Activated CD8-positive, alpha-beta memory T cell treated with anti-CD3 and anti-CD28 coated beads for 36 hours (primary cell): ENCODE measurements at places on chromosomes 3 and 15. TPM values are rescaled to one million over a fixed set of nuclear protein-coding genes. Genes with fewer than 3 reads are reported as not detected.

CDCP1 gene
- 2.1 TPM for total RNA-seq

AGTR1 gene
- total RNA-seq, result not detected

ATG7 gene
- 28.5 TPM for total RNA-seq

USP13 gene
- 13.8 TPM for total RNA-seq

SH3GL3 gene
- not detected for total RNA-seq

HES1 gene
- not detected for total RNA-seq

VWA5B2 gene
- not detected for total RNA-seq

SOX14 gene
- total RNA-seq, result not detected

COL8A1 gene
- not detected for total RNA-seq

DAZL gene
- 0.08 TPM for total RNA-seq

FEZF2 gene
- not detected for total RNA-seq

CACNA2D3 gene
- not detected for total RNA-seq

IGSF10 gene
- not detected for total RNA-seq

TRAT1 gene
- 23.5 TPM for total RNA-seq

GOLGA6A gene
- total RNA-seq, result not detected

ITIH4 gene
- 6.1 TPM for total RNA-seq

USF3 gene
- 12.4 TPM for total RNA-seq

B3GNT5 gene
- 21.0 TPM for total RNA-seq

PGBD4 gene
- 3.4 TPM for total RNA-seq

IQCF5 gene
- total RNA-seq, result not detected

BNC1 gene
- total RNA-seq, result not detected

PDZRN3 gene
- not detected for total RNA-seq

XCR1 gene
- total RNA-seq, result not detected

SMCO1 gene
- not detected for total RNA-seq

AHSG gene
- total RNA-seq, result not detected

SSR3 gene
- 182 TPM for total RNA-seq

TMEM207 gene
- total RNA-seq, result not detected

AMT gene
- total RNA-seq, result 1.5 TPM

RTP3 gene
- not detected for total RNA-seq

GUCA1C gene
- total RNA-seq, result not detected

GRAMD1C gene
- 0.34 TPM for total RNA-seq

CFAP100 gene
- total RNA-seq, result not detected

UBE2E2 gene
- total RNA-seq, result 2.9 TPM

PLSCR4 gene
- total RNA-seq, result not detected
